Effector memory CD8-positive, alpha-beta T cell (primary cell): ENCODE measurements at places on chromosomes 4 and X.
A peak's percentile ranks its signal among the peaks of the same experiment; 100 is the strongest.

DNA sequence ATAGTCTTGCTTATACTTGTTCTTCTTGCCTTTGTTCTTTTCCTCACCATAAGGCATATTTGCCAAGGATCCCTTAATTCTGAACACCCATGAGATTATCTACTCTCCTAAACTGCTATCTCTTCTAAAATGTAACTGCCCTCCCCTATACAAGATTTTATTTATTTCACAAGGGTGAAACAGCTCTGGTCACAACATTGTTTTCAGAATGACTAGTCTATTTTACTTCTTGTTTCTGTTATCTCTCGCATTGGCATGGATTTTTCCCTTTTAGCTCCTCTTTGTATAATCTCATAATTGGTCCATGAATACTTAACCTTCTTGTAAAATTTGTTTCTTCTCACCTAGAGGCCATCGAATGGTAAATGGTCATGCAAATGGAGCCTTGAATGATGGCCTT lies 17.2 kb upstream of the COL25A1 start:
- no peaks in the 10 kb centered on the region for H3K4me1 ChIP-seq
- H3K27ac ChIP-seq: no peak overlapping the region
- no peaks in the 10 kb centered on the region for H3K36me3 ChIP-seq

GRCh38 chr4:101126059-101126458 lies 221.3 kb downstream of the PPP3CA start:
- no peak overlapping the region for H3K4me3 ChIP-seq
- H3K27ac ChIP-seq: no peak overlapping the region
- H3K4me1 ChIP-seq: peaks cover 46% of the 10 kb centered on the region
- no peaks in the 10 kb centered on the region for H3K27me3 ChIP-seq
- no peaks in the 10 kb centered on the region for H3K36me3 ChIP-seq

DNA sequence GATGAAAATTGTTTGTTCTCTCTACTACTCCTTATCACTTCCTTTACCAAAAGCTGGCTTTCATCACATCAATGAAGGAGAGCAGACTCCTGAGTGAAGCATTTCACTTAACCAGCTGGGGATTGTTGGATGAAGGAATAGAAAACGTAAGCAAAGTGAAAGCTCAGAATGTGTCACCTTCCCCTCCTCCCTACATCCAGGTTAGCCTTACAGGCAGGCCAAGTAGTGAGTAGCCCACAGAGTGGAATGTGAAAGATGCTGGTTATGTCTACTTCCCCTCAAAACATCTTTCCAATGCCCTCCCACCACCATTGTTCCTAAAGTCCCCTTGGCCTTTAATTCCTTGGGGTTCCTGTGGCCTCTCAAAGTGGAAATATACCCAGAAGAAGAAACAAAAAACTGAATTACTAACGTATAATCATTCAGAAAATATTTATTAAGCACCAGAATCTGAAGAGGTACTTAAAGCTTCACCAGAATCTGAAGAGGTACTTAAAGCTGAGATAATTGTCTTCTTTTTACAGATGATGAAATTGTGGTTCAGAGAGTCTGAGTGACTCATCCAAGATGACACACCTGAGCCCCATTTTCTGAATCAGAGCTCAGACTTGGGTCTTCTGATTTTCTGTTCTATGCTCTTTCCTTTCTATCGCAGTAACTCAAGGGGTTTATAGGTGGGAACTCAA lies 6.5 kb downstream of the P2RY4 start:
- H3K27ac ChIP-seq: no peak overlapping the region
- no peak overlapping the region for H3K4me3 ChIP-seq
- DNase-seq: no peak
- peaks cover 3% of the 10 kb centered on the region for H3K4me1 ChIP-seq

- H3K27ac ChIP-seq: no peak overlapping the region
- no peaks in the 10 kb centered on the region for H3K36me3 ChIP-seq
- no peak for DNase-seq
- H3K4me3 ChIP-seq: no peak overlapping the region
Observed at GRCh38 chr4:174457468-174457867, 64.8 kb downstream of the HPGD start.

GRCh38 chrX:124240422-124240821 lies 92.0 kb upstream of the TEX13D start:
- H3K4me1 ChIP-seq: peaks cover 20% of the 10 kb centered on the region
- peak overlapping the region; percentile 90 for H3K27ac ChIP-seq
- no peak for DNase-seq
- H3K36me3 ChIP-seq: no peaks in the 10 kb centered on the region
- no peaks in the 10 kb centered on the region for H3K27me3 ChIP-seq

DNA sequence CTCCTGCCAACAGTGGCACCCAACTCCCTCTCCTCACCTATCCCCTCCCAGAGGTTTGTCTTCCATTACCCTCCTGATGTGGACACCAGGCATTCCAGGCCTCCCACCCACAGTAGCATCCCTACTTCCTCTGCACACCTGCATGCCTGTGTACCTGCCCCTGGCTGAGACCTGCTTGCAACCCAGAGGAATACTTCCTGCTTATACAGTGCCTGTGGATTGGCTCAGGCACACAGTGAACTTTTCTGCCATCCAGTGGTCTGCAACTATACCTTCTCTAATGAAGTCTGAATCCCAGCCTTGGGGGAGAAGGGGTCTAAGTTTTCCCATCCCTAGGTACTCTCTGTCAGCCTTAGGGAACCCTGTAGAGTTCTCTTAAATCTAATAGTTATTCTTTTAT lies 169.9 kb downstream of the IQCM start:
- no peaks in the 10 kb centered on the region for H3K4me1 ChIP-seq
- H3K4me3 ChIP-seq: no peak overlapping the region
- no peaks in the 10 kb centered on the region for H3K27me3 ChIP-seq
- no peak overlapping the region for H3K27ac ChIP-seq
- DNase-seq: no peak

DNA sequence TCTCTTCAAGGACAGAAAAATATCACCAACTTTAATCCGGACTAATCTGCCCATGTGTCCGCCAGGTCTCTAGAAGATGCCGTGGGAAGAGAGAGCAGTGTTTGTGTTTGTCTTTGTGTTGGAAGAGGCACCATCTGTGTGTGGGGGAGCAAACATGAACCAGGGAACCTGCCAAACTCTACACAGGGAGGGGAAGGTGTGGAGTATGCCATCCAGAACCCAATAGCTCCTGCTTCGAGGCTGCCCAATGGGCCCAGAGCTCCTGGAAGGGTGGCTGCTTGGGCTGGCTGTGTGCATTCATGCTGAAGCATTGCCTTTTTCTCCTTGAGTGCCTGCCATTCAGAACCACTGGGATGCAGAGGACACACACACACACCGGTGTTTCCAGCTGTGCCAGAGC lies 536.2 kb downstream of the MID1IP1 start:
- H3K36me3 ChIP-seq: no peaks in the 10 kb centered on the region
- peak overlapping the region; percentile 33 for H3K27ac ChIP-seq
- DNase-seq: no peak
- H3K27me3 ChIP-seq: no peaks in the 10 kb centered on the region

DNA sequence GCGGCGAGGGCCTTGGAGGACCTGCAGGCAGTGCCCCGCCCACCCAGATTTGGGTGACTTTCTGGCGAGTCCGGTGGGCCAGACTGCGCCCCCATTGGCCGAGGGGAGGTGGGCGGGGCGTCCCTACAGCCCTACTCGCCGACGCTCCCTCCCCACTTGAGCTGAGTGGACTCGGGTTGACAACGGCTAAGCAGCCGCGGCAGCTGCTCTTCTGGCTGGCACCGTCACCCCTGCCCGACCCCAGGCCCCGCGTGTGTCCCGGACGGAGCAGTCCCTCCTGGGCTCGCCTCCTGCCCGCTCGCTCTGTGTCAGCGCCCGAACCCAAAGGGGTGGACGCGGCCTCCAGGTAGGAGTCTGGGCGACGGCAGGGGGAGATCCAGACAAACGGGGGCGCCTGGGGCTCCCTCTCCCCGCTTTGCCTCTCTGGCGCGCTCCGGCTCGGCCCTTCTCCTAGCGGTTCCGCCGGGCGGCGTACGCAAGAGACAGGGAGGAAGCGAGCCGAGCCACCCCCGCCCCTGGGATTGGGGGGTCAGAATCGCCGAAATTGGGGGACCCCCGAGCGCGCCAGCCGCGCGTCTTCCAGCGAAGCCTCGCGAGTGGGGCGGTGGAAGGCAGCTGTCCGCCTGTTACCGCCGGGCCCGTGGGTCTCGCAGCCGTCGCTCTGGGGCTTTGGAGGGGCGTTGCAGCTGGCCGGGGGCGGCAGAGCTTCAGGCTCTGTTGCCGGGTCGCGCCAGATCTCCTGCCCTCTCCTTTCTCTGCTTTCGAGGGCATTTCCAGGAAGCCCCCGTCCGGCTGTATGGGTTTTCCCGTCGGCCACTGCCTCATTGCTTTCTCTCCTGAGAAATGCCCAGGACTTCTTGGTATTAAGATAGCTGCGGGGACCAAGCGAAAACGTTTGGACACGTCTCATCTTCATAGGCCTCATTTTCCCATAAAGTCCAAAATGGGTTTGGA lies 46.3 kb downstream of the STARD8 start:
- H3K4me1 ChIP-seq: no peaks in the 10 kb centered on the region
- H3K4me3 ChIP-seq: peak overlapping the region; percentile 42
- H3K36me3 ChIP-seq: no peaks in the 10 kb centered on the region

- H3K27ac ChIP-seq: peak overlapping the region; percentile 92
- DNase-seq: no peak
- no peak overlapping the region for H3K4me3 ChIP-seq
- peaks cover 62% of the 10 kb centered on the region for H3K4me1 ChIP-seq
Observed at GRCh38 chr4:152112887-152113286, 352.1 kb upstream of the GATB start.

DNA sequence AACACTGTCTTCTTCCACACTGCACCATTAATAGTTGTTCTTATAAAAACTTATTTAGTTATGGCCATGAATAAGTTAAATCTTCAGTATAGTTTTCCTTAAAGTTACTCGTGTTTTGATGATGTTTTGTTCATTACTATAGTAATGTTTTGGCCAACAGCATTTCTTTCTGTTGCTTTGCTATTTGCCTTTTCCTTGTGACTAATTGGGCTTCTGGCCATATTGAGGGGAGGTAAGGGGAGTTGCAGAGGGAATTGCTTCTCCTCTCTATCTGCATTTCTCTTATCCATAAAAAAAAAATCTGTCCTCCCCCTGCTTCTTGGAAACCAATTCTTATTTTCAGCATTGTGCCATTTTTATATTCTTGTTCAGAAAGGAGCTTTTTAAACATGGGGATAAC lies 42.7 kb upstream of the ZCCHC12 start:
- no peak overlapping the region for H3K27ac ChIP-seq
- peaks cover 4% of the 10 kb centered on the region for H3K36me3 ChIP-seq
- H3K4me1 ChIP-seq: no peaks in the 10 kb centered on the region
- no peak for DNase-seq
- peaks cover 12% of the 10 kb centered on the region for H3K27me3 ChIP-seq

DNA sequence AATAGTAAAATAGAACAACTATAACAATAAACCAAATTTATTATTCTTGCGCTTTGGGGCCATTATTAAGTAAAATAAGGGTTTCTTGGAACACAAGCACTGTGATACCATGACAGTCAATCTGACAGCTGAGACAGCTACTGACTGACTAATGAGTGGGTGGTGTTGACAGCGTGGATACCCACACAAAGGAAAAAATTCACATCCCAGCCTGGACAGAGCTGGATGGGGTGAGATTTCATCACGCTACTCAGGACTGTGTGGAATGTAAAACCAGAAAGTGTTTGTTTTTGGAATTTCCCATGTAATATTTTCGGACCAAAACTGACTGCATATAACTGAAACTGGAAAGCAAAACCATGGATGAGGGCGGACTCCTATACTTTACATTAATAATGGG lies 48.8 kb downstream of the IGFBP7 start:
- H3K27ac ChIP-seq: no peak overlapping the region
- no peaks in the 10 kb centered on the region for H3K36me3 ChIP-seq
- H3K4me1 ChIP-seq: no peaks in the 10 kb centered on the region
- no peak overlapping the region for H3K4me3 ChIP-seq

- no peaks in the 10 kb centered on the region for H3K4me1 ChIP-seq
- no peaks in the 10 kb centered on the region for H3K27me3 ChIP-seq
- no peak for DNase-seq
Observed at GRCh38 chrX:138928737-138929459, 217.4 kb upstream of the FGF13 start.
